ENCODE measurements at places on chromosomes 4 and X.
A peak's percentile ranks its signal among the peaks of the same experiment; 100 is the strongest.

DNA sequence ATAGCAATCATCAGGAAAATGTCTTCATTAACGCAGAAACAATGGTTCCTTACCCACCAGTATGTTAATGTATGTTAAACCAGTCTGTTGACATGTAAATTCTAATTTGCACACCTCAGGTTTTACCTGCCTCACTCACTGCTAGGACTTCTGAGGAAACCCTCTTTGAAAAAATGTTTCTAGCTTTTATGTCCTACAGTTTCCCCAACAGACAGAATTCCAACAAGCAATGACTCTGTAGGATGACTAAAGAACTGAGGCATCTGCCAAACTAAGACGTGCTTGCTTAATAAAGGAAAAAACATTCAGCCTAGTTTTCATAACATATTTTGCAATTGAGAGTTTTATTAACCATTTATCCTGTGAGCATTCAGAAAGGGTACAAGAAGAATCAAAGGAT, 20.6 kb upstream of the SOX3 start:
- no peak for DNase-seq

DNA sequence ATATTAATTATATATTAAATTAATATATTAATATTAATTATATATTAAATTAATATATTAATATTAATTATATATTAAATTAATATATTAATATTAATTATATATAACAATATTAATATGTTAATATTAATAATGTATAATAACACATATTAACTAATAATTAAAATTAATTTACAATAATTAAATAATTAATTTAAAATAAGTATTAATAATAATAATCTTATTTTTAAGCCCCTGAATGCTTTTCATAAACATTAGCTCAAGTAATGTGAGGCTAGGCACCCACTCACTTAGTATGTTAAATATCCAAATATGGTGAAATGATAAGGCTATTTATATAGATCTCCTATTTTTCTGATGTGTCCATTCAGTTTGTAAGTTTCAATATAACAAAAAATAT, 26.9 kb downstream of the NKX6-1 start:
- no peak for DNase-seq

- no peak for DNase-seq
These were observed 253.6 kb downstream of the SLC39A8 start for GRCh38 chr4:102091656-102092055.

- DNase-seq: no peak
These were observed 326.0 kb downstream of the FBXW7 start for GRCh38 chr4:152209772-152210493.

DNA sequence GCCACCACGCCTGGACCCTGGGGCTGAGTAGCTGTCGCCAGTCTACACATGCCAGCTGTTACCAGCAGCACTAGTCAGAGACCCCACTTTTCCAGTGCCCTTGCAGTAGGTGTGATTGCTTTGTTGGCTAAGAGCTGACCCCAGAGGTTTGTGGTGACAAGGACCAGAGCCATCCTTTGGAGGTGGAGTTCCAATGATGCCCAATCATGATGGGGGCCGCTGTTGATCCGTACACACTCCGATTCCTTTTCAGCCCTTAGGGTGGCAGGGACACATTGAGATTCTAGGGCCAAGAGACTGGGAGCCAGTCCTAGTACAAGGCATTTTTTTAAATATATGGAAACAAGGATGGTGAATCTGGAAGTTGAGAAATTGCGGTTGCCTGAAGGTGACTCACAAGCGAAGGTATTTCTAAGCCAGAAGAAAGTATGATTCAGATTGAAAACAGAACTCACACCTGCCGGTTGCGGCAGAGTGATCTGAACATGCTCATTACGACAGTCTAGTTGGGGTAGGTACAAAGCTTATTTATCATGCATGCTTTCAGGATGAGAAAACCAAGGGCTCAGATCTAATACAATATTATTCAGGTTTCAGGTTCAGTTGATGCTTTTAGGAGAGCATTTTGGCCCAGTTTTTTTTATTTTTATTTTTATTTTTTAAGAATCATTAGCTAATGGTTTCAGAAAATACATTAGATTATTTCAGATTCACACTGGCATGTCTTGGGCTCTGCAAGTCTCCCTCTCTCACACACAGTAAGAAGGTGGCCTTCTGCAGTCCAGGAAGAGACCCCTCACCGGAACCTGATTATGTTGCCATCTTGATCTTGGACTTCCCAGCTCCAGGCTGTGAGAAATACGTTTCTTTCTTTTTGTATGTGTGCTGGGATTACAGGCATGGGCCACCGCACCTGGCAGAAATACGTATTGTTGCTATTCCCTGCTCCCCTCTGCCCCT, 43.4 kb downstream of the SHROOM2 start:
- peak; percentile 35 for DNase-seq

All from activated T-cell treated with anti-CD3 and anti-CD28 coated beads, Interleukin-2, amount 50 U/mL, for 24 hours (primary cell).